ENCODE measurements at places on chromosomes 11 and 22. TPM values are rescaled to one million over a fixed set of nuclear protein-coding genes. Genes with fewer than 3 reads are reported as not detected.

GRCh38 chr22:20881231-20881630 is 22.4 kb downstream of the SNAP29 start:
- DNase-seq, result peak; percentile 58

Gene SOX6
- 0.63 TPM for total RNA-seq

Gene BIRC3
- total RNA-seq, result 0.41 TPM

Gene MMP27
- total RNA-seq, result not detected

Gene BATF2
- total RNA-seq, result 0.15 TPM

GRCh38 chr11:11769362-11769761 is 72.4 kb upstream of the USP47 start:
- DNase-seq, result no peak

Gene SEC14L6
- not detected for total RNA-seq

- DNase-seq, result no peak
Measured at GRCh38 chr11:65065851-65066250, 7.5 kb upstream of the NAALADL1 start.

- DNase-seq, result no peak
Measured at GRCh38 chr22:48104102-48104738, 1341.8 kb downstream of the TBC1D22A start.

GRCh38 chr11:103735497-103736032 is 300.9 kb upstream of the DDI1 start:
- DNase-seq, result no peak

Gene ARHGAP20
- total RNA-seq, result 0.46 TPM

GRCh38 chr22:24162436-24162835 is 18.9 kb upstream of the SUSD2 start:
- no peak for DNase-seq

Gene ZBED4
- 8.6 TPM for total RNA-seq

Gene E2F8
- 3.9 TPM for total RNA-seq

GRCh38 chr11:11971906-11972547 is 36.4 kb downstream of the DKK3 start:
- no peak for DNase-seq

DNA sequence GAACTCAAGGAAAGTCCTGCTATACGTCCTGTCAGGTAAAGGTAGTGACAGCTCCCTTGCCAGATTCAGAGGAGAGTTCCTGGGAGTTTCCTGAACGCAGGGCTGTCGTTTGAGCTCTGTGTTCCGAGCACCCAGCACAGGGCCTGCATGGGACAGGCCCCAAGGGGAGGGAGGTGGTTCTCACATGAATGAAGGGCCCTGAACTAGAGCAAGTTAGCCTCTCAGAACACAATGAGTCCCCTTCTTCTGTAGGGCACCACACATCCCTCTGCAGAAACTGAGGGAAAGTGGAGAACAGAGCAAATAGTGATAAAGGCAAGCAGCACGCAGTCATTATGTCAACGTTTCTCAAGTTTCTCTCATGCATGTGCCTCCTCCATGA is 35.3 kb downstream of the NEU3 start:
- no peak for DNase-seq

DNA sequence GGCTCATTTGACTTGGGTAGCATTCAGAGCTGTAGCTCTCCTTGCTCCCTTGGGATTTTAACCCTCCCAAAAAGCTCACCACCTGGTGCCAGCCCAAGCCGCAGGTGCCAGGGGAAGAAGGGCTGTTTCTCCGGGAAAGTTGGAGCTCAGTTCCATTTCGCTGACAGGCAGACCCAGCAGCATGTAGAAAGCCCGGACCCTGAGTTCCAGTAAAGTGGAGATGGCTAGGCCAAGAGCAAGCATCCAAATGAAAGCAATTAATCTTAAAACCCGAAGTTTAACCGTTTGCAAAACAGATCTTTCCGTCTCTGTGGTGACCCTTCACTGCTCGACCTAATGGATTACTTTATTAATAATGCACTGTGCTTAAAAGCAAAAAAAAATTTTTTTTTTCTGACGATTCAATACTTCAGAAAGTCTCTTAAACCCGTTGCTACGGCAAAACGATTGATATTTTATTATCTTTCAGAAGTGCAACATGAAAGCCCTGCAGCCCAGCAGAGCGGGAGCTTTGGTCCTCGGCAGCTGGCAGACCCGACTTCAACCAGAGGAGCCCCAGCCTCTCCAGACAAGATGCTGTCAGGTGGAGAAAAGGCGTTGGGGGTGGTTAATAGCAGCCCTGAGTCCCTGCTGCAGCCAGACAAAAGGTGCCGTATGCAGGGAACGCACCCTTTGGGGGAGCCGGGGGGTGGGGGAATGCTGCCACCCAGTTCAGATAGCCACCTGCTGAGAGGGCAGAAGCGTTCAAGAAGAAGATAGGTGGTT is 3.3 kb downstream of the LMO1 start:
- DNase-seq, result no peak

- DNase-seq, result no peak
Measured at GRCh38 chr11:105811242-105811641, 201.4 kb downstream of the GRIA4 start.

GRCh38 chr11:2999464-2999998 is 7.4 kb upstream of the NAP1L4 start:
- DNase-seq, result no peak

Gene CASP5
- total RNA-seq, result not detected

DNA sequence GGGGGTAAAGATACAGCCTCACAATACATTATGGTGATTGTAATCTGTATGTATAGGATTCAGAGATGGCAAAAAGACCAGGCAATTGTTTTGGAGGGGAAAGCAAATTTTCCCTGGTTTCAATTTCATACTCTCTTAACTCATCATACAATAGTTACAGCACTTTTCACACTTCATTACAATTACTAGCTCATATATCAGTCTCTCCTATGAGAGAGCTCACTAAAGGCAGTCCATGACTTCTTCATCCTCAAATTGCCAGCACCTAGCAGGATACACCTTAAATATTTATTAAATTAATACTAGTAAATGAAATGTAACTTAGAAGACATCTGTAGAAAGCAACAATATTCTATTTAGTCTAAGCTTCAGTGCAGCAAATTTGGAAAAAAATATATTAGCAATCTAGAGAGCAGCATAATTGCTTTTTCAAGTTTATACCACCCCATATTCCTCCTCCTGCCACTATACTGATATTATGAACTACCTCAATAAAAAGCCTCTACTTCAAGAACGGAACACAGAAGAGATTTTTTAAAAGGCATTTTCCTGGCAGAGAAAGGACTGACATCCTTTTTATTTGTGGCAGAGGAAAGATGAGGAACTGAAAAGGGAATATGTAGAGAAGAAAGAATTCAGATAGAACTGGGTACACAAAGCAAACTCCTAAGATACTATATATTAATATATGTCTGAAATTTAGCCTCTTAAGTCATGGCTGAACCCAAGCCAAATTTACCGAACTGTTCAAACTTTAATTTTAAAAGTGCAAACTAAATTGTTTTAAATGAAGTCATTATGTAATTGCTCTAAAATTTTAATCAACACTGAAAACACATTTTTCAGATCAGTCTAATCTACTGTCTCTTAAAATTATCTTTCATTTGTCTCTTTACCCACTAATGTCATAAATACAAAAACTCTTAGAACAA is 27.7 kb downstream of the PICALM start:
- no peak for DNase-seq

- DNase-seq, result peak; percentile 53
Measured at GRCh38 chr11:96054870-96055705, 131.2 kb upstream of the MTMR2 start.

Gene SYT8
- not detected for total RNA-seq

Gene ARSA
- total RNA-seq, result 33.5 TPM

DNA sequence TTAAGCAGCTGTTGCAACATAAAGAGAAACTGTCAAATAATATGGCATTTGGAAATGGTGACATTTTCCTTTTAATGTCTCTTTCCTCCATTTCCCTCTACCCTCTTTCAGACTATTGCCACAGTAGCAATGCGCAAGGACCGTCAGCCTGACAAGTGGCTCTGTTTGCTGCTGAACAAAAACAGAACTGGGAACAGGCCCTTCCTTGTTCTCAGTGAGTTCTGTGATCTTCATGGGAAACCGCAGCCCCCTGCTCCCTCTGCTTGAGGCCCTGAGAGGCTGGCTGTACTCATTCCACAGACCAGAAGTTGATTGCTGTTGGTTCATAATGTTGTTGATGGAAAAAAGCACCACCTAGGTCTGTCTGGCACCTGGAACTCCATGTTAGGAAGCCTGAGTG is 559.7 kb downstream of the OPCML start:
- DNase-seq, result no peak

DNA sequence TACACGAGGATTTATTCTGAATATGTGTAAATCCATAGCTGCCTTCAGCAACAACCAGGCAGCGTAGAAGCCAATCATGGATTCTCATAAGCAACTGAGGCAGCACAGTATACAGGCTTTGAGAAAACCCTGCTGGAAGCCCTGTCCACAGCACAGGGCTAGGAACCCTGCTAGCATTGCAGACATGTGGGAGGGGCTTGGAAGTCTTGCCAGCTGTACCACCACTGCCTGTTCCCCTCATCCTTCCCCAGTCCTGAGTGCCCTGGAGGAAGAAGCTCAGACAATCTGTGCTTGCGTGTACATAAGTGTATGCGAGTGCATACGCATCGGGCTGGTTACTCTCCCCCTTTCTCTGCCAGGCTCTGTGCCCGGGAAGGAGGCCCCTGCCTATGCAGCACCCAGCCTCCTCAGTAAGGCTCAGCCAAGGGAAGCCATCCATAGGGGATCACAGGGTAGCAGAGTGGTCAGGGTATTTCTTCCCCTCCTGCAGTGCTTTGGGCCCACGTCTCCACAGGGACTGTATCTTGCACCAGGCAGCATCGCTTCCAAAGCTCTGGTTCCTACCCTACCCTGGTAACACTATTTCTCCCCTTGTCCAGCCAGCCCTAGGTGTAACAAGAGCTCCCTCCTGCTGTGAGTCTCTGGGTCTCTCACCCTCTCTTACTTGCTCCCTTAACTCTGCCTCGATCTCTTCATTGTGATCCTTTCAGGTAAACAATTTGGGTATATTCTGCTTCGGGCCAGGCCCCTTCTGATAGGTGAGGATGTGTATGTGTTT is 90.5 kb downstream of the GALNT18 start:
- DNase-seq, result no peak

Gene DNAJB13
- total RNA-seq, result 0.36 TPM

Gene IGLL1
- total RNA-seq, result not detected

- DNase-seq, result no peak
Measured at GRCh38 chr11:73995731-73996130, 13.1 kb upstream of the UCP2 start.

GRCh38 chr11:95659088-95659487 is 130.5 kb downstream of the FAM76B start:
- no peak for DNase-seq

- DNase-seq, result peak; percentile 42
Measured at GRCh38 chr11:103358251-103358650, 249.0 kb downstream of the DYNC2H1 start.

Gene OR4D5
- not detected for total RNA-seq

GRCh38 chr11:20161923-20162744 is 1.9 kb upstream of the DBX1 start:
- DNase-seq, result no peak
